Stimulated activated CD8-positive, alpha-beta memory T cell treated with anti-CD3 and anti-CD28 coated beads, Interleukin-7, amount 100 ng/mL, for 1 hour (primary cell): ENCODE measurements at places on chromosomes 5 and 9.

GRCh38 chr9:12659220-12659619, 34.0 kb upstream of the TYRP1 start:
- DNase-seq: no peak

- no peak for DNase-seq
Observed at GRCh38 chr5:67963789-67964519, 251.6 kb upstream of the PIK3R1 start.

DNA sequence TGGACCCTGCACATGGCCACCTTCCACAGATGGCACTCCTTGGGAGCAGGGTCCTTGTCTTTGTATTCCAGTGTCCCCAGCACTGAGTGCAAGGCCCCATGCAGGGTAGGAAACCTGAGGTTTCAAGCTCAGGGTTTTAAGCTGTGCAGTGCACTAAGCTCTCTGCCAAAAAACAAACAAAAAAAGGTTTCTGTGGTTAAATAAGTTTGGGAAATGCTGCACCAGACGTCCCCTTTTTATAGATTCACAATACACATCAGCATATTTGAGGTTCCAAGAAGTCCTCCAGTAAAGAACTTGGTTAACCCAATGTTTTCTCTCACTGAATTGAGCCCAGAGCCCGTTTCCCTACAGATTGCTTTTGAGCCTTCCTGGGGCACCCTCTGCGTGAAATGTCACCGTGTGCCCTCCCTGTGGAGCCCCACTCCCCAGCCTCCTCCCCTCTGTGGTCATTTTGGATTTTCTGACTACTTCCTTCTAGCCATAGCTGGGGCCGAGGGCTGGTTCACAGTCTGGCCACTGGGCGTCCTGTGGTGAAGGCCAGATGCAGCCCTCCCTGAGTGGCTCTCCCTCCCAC, 17.1 kb downstream of the DELE1 start:
- no peak for DNase-seq

DNA sequence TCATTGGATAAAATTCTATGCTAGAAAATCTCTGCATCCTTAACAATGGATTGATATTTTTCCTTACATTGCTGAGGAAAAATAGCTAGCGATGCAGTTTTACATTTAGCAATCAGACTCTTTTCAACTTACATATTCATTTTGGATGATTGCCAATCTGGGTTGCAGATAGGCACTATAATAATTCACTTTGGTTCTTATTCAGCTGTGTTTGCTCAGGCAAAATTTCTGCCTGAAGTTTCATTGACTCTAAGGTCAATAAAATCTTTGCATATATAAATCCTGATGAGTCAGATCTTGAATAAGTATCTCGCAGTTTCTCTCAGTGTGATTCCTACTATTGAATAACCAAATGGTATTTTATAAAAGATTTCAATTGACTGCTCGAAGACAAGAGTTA, 1105.8 kb downstream of the CDH18 start:
- no peak for DNase-seq

DNA sequence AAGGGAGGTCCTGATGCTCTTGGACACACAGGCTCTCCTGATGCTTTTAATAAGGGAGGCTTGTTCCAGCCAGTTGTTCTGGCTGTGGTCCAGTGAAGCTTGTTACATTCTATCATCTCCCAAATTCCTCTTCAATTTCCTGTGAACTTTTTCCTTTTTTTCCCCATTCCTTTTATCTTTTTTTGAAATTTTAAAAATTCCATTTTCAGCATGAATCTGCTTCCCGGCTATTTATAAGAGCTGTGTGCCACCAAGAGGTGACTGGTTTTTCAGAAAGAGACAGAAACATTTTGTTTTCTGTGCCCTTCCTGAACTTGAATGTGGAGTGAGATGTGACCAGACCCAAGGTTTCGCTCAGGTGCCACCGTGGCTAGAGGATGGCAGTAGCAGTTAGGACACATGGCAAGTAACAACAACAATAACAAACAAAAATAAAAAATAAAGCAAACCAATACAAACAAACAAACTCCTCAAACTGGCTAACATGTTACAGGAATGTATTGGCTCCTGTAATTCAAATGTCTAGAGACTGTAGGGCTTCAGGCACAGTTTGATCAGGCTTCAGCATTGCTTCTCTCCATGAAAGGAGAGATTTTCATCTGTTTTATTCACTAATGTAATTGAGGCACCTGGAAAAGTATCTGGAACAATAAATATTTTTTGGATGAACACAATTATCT, 121.1 kb downstream of the BOD1 start:
- no peak for DNase-seq

DNA sequence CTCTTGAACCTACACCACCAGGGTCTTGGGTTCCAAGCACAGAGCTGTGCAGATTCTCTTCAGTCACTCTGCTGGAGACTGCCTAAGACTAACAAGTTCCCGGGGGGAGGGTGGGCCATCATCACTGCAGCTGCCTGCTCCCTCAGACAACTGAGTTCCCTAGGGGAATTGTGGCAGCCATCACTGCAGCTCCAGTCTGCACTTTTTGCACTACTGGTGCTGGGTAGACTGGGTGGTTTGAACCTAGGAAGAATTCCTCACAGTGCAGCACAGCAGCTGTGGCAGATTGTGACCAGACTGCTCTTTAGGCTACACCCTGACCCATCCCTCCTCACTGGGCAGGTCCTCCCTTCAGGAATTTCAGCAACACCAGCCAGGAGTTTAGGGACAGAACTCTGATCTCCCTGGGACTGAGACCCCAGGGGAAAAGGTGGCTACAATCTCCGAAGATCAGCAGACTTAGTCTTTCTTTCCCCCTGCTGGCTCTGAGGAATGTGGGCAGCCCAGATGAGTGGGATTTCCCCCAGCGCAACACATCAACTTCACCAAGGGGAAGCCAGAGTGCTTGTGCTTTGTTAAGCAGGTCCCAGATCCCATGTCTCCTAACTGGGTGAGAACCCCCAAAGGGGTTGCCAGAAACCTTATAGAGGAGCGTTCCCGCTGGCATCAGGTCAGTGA, 30.9 kb upstream of the RGMB start:
- no peak for DNase-seq

GRCh38 chr5:37005946-37006540, 129.5 kb downstream of the NIPBL start:
- DNase-seq: no peak

- no peak for DNase-seq
Observed at GRCh38 chr5:174188295-174188694, 142.8 kb downstream of the NSG2 start.

DNA sequence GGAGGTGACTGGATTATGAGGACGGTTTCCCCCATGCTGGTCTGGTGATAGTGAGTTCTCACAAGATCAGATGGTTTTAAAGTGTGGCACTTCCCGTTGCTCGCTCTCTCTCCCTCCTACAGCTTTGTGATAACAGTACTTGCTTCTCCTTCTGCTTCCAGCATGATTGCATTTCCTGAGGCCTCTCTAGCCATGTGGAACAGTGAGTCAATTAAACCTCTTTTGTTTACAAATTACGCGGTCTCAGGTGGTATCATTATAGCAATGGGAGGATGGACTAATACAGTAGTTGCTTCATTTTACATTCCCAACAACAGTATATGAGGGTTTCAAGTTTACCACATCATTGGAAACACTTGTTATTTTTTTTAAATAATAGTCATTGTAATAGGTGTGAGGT, 937.3 kb upstream of the ARRDC3 start:
- no peak for DNase-seq

GRCh38 chr5:128480906-128481633, 57.0 kb downstream of the FBN2 start:
- DNase-seq: no peak

GRCh38 chr9:4415281-4415680, 75.0 kb upstream of the SLC1A1 start:
- no peak for DNase-seq

DNA sequence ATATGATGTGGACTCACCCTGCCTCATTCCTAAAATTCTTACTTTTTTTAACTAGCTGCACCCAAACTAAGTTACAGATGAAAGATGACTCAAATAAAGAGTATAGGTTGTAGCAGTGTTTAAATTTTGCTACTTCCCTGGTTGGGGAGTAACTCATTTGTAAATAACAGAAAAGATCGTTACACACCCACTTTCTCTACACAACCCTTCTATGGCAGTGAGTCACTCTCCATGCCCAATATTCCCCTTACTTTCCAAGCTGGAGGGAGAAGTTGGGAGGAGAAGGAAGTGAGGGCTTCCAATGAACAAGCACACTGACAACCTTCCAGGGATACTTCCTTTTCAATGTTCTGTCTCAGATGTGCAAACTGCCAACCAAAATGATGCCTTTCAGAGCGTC, 1.9 kb downstream of the RASEF start:
- DNase-seq: no peak

DNA sequence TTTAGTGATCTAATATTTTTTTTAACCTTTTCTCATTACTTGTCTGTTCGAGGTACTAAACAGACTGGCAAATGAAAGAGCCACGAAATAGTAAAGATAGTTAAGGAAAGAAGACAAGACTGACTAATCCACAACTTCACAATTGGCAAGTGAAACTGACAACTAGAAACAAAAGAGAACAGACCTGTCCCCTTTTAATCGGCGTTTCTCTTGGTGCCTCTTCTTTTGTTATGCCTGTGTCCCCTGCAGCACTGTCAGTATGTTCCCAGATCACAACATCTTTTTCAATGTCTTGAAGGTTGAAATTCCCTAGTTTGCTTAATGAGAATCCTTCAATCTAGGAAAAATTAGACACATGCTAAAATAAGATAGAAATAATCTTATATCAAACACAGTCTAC, 26.1 kb downstream of the TUT7 start:
- DNase-seq: no peak

GRCh38 chr5:74152136-74152535, 488.4 kb downstream of the ENC1 start:
- DNase-seq: no peak

GRCh38 chr5:55030220-55030619, 6.2 kb downstream of the GZMK start:
- no peak for DNase-seq

DNA sequence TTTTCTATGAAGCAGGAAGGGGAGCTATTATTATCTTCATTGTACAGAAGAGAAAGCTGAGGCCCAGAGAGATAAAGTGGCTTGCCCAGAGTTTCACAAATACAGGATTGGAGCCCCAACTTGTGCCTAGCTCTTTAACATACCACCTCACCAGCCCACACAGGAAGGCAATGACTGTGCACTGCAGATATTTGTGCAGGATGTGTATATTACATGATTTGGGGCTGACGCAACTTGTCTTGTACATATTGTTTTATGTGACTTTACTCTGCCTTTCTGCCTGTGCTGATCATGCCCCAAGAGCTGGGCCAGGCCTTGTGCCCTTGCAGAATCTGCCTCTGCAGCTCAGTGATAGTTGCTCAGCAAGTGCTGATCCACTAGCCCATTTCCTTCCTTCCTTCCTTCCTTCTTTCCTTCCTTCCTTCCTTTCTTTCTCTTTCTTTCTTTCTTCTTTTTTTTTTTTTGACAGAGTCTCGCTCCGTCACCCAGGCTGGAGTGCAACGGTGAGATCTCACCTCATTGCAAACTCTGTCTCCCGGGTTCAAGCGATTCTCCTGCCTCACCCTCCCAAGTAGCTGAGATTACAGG, 106.6 kb upstream of the TBCA start:
- DNase-seq: no peak
